ENCODE measurements at places on chromosomes 13 and 19.

DNA sequence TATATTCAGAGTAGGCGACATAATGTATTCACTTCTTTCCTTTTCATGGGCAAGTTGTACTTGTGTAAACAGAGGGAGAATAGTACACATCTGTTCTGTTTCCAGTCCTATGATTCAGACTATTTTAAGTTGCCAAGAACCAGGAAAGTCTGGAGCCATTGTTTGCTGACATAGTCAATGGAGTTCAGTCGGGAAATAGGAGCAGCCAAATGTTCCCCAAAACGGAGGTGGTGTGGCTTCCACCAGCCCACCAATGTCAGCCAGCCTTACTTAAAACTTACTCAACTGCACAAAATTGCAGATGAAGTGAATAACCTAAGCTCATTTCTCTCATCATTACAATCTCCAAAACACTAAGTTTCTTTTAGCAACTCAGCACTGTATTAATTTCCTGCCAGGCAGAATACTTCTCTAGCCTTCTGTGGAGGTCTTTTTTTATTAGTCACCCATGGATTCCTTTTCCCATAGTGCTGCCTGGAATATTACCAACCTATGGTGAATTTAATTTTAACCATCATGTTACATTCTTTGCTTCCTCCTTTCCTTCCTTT is 22.3 kb upstream of the CSNK1A1L start:
- no peak for DNase-seq

- DNase-seq = no peak
Observed at GRCh38 chr13:78030341-78030896, 111.8 kb upstream of the EDNRB start.

- DNase-seq = no peak
Observed at GRCh38 chr13:38570706-38571105, 116.2 kb upstream of the FREM2 start.

DNA sequence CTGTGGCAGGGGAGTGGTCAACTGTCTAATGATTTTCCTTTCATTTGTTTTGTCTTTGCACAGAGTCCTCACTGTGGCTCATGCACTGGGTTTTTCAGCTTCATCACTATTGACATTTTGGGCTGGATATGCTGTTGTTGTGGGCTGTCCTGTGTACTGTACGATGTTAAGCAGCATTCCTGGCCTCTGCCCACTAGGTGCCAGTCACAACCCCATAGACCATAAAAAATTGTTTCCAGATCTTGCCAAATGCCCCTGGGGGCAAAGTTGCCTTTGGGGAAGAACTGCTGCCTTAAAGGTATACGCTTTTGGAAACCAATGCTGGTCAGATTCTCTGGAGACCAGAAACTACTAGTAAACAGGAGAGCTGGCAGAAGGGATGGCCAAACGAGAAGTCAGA is 310.4 kb downstream of the SPRY2 start:
- peak; percentile 68 for DNase-seq

- no peak for DNase-seq
Observed at GRCh38 chr19:49939721-49940481, 10.6 kb upstream of the NUP62 start.

DNA sequence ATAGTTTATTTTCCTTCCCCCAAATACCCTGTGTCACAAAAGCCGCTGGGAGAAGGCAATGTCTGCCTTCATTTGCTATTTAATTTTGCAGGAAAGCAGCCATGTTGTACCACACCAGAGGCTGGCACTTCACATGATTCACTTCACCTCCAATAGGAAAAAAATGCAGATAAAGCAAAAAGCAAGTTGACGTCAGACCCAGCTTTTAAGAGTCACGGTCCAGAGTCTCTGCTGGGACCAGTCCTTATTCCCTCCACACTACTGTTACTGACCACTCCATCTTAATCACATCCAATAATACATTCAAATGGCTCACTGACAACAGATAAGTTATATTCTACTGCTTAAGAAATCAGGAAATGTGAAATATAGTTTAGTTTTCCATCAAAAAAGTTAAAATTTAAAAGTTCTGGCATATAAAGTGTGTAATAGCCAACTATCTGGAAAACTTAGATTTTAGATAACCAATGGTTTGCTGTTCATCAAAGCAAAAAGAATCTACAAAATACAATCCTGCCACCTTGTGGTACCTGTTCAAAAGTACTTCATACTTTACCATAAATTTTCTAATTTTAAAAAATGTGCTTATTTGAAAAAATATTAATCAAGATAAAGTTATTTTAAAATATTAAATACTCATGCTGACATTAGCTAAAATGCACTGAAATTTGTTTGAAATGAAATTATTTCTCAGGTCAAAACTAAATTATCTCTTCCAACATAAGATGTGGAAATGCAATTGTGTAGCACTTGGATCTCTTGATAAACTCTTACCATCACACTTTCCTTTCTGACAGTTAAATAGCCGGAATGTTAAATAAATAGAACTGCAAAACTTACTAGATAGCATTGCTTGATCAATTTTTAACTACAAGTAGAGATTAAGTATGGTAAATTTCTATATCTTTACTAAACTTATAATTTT is 97.3 kb downstream of the SERP2 start:
- DNase-seq = peak; percentile 33

- no peak for DNase-seq
Observed at GRCh38 chr13:59337070-59337469, 826.7 kb downstream of the DIAPH3 start.

DNA sequence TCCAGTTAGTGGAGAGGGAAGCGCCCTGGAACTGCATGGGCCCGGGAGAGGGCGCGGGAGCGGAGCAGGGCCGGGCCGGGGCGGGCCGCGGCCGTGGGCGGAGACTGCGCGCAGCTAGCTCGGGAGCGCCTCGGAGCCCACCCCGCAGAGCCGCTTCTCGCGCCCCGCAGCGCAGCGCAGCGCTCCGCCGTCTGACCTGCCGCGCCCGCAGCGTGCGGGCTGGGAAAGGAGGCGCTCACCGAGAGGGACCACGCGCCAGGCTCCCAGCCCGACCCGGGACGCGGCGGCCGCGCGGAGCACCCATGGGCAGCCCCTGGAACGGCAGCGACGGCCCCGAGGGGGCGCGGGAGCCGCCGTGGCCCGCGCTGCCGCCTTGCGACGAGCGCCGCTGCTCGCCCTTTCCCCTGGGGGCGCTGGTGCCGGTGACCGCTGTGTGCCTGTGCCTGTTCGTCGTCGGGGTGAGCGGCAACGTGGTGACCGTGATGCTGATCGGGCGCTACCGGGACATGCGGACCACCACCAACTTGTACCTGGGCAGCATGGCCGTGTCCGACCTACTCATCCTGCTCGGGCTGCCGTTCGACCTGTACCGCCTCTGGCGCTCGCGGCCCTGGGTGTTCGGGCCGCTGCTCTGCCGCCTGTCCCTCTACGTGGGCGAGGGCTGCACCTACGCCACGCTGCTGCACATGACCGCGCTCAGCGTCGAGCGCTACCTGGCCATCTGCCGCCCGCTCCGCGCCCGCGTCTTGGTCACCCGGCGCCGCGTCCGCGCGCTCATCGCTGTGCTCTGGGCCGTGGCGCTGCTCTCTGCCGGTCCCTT is at the start of gene MLNR:
Gene MLNR (plus strand): TSS at position 303 of the 820 bp plus-strand sequence. CDS start 0 bp downstream, at position 303.
- DNase-seq = no peak

GRCh38 chr19:41321600-41322270 is 11.8 kb downstream of the CCDC97 start:
- DNase-seq = peak; percentile 90

GRCh38 chr13:46667687-46668281 is 114.8 kb downstream of the LRCH1 start:
- DNase-seq = no peak

GRCh38 chr13:51229731-51230130 is 7.5 kb downstream of the FAM124A start:
- no peak for DNase-seq

- DNase-seq = no peak
Observed at GRCh38 chr19:43625918-43626579, 6.6 kb upstream of the ZNF428 start.

- no peak for DNase-seq
Observed at GRCh38 chr13:46649816-46650215, 96.8 kb downstream of the LRCH1 start.

GRCh38 chr13:89684896-89685295 is 1662.6 kb upstream of the MIR17HG start:
- no peak for DNase-seq

GRCh38 chr19:44694184-44694579 is 4.8 kb upstream of the CEACAM16 start:
- no peak for DNase-seq

DNA sequence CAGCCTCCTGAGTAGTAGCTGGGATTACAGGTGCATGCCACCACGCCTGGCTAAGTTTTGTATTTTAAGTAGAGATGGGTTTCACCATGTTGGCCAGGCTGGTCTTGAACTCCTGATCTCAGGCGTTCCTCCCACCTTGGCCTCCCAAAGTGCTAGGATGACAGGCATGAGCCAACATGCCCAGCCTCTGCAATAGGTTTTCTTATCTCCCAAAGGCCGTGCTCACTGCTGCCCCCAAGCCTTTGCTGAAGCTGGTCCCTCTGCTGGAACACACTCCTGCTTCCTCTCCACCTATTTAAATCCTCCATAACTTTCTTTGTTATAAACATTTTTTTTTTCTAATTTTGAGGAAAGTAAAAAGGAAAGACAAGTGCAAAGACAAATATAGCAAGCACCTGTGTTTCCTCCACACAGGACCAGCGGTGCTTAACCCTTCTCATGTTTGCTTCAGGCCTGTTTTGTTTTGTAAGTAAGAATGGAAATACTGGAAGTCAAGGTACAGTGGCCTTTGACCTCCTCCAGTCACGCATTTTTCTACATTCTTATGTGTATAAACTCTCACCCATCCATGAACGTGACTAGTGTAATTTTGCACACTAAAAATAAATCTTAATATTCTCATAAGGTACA is 14.5 kb upstream of the TNFAIP8L1 start:
- DNase-seq = peak; percentile 65

- DNase-seq = peak; percentile 42
Observed at GRCh38 chr19:8224394-8225145, 15.4 kb downstream of the CERS4 start.

GRCh38 chr19:13212759-13213330 is 62.6 kb downstream of the IER2 start:
- DNase-seq = peak; percentile 53

DNA sequence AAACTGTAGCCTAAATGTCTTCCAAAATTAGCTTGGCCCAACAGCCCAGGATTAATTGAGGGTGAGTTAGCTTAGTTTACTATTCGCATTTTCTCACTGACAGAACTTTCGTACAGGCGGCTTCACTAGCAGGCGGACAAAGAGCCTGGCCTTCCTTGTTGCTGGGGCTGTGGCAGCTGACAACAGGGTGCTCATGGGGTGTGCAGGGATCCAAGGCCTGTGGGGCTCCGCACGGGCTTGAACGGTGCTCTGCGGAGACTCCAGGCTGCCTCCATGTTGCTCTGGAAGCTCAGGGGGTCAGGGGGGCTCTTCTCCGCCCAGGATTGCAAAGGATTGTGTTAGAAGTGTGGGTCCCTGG is 36.3 kb upstream of the DPRX start:
- DNase-seq = no peak

DNA sequence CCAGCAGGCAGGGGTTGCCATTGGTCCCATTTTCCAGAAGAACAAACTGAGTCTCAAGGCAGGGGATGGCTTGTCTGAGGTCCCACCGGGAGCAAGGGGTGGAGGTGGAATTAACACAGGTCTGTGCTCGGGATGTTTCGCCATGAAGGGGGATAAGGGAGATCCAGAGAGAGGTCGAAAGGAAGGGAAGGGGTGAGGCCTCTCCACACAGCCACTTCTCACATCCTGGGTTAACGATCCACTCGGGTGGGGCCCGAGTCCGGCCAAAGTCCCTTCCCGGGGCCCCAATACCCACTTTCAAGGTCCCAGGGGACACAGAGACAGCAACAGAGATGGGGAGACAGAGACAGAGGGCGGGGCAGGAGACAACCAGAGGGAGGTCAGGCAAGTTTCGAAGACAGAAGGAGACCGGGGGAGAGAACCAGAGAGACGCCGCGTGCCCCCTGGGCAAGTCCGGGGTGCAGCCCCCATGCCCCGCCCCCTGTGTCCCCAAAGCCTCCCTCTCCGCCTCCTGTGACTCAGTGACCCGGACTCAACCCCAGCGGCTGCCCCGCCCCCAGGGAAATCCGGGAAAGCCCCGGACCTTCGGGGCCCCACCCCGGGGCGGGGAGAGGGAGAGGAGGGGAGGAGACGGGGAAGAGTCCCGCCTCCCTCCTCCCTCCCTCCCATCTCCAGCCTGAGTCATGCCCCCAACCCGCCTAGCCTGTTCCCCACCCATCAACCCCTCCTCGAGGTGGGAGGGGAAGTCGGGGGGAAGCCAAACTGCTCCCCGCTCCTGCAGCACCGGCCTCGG is 1.4 kb upstream of the BCL3 start:
- DNase-seq = peak; percentile 96

DNA sequence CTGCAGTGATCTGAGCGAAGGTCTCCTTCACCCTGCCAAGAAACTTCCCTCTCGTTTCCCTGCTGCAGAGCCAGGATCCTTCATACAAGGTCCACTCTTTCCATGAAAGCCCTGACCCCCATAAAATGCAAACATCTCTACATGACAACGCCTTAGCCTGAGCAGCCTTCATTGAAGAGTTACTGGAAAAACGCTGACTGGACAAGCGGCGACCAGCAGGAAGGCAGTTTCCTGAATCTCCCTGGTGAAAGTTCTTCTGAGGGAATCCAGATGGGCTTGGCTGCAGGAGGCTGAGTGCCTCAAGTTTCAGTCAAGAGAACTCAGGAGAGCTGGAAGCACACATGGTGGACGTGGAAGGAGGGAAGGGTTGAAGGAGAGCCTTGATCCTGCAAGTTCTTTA is 17.7 kb downstream of the GSX1 start:
- no peak for DNase-seq

- DNase-seq = no peak
Observed at GRCh38 chr13:40764587-40765403, 6.2 kb downstream of the MRPS31 start.

- DNase-seq = no peak
Observed at GRCh38 chr19:31325342-31325741, 23.9 kb downstream of the TSHZ3 start.

DNA sequence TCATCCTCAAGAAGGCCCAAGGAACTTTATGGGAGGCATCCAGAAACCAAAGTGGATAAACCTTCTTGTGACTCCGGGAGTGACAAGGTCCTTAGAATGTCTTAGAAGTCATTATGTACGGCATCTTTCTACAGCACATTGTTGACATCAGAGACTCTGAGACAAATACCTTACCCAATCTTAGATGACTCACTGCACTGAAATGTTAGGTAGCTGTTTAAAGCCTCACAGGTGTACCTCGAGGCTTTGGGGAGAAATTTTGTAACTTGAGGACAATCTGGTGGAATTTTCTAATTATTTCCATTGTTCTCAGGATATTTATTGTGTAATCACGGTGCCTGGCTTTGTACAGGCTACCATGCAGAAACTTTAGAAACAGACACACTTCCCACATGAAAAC is 14.8 kb upstream of the LGALS13 start:
- DNase-seq = no peak

DNA sequence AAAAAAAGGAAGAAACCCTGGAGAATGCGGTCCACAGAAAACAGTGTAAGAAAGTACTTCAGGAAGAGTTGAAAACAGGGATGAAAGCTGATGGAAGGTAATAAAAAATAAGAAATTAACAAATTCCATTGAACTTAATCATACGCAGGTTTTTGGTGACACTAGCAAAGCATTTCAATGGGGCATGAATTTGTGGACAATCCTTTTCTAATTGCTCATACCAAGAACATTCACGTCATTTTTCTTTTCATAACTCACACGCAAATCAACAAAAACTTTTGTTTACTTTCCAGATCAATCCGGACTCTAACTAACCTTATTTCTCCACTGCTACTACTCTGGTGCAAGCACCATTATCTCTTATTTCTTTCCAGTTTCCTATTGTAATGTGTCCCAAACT is 1195.0 kb downstream of the SLITRK5 start:
- DNase-seq = peak; percentile 22

GRCh38 chr19:39998501-39998900 is 1.6 kb downstream of the ZNF546 start:
- DNase-seq = no peak

- DNase-seq = no peak
Observed at GRCh38 chr13:32092496-32092895, 60.9 kb downstream of the FRY start.

All from A172 (cell line).